ENCODE measurements at places on chromosomes 3 and 15.

DNA sequence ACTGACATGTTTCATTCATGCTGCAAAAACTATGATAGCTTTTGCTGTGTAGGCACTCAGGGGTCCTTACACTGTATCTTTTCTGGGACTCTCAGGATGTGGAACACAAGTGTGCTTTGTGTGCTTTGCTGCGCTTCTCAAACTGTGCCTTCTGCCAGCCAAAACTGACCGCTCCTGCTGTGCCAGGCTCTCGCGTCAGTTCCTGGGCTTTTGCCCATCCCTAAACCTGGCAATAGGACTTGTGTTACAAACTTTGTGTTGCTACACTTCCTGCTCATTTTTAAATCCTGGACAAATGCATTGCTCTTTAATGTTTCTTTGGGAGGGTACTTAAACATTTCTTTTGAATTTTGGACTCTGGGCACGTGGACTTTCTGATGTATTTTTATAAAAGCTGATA is 60.3 kb downstream of the DIPK2A start:
- no peak for DNase-seq

GRCh38 chr15:58556028-58556361 is 124.2 kb downstream of the LIPC start:
- no peak for DNase-seq

GRCh38 chr15:31328969-31329639 is 2.5 kb downstream of the KLF13 start:
- no peak for DNase-seq

DNA sequence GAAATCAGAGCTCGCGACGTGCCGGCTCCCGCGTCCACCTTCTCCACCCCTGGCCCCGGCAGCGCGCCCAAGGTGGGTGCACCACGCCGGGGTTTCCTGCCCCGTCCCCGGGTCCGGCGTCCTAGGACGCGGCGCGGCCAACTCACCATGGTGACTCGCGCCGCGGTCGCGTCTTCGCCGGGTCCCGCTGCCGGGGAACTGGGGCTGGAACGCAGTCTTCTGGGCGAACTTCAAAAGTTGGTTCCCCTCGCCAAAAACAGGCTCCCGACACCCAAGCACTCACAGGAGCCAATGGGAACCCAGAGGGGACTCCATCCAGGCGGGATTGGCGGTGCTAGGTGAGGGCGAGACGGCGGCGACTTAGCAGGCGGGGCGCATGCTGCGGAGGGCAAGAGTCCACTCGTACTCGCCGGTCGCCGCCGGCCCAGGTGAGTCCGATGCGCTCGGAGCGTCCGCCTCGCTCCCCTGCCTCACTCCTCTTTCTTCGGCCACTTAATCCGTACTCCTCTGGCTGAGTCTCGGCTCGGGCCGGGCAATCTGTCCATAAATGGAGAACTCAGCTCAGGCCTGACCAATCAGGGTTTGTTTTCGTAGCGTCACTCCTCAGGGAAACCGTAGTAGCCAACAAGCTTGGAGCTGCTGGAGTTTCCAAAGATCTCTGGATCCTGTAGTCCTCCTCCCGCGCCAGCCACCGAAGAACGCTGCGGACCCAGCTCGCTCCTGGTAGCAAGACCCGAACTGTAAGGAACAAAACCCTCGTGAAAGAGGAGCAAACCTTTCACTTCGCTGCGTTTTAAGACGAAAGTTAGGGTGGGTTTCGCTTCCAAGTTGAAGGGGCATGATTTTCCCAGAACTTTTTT is at the start of gene MYO1E:
Gene MYO1E (minus strand): TSS at position 520 of the 860 bp plus-strand sequence. CDS start 371 bp downstream, at position 149.
- DNase-seq = no peak

GRCh38 chr15:68334661-68335124 is 57.1 kb downstream of the FEM1B start:
- no peak for DNase-seq

- DNase-seq = no peak
Measured at GRCh38 chr3:61333192-61333961, 82.1 kb upstream of the FHIT start.

DNA sequence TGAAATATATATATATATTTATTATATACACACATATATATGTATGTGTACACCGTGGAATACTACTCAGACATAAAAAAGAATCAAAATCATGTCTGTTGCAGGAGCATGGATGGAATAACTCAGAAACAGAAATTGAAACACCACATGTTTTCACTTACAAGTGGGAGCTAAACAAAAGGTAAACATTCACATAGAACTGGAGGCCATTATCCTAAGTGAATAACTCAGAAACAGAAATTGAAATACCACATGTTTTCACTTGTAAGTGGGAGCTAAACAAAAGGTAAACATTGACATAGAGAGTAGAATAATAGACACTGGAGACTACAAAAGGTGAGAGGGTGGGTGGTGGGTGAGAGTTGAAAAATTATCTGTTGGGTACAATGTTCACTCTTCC is 171.5 kb upstream of the GOLIM4 start:
- DNase-seq = no peak

GRCh38 chr3:103218146-103218545 is 783.3 kb downstream of the ZPLD1 start:
- no peak for DNase-seq

DNA sequence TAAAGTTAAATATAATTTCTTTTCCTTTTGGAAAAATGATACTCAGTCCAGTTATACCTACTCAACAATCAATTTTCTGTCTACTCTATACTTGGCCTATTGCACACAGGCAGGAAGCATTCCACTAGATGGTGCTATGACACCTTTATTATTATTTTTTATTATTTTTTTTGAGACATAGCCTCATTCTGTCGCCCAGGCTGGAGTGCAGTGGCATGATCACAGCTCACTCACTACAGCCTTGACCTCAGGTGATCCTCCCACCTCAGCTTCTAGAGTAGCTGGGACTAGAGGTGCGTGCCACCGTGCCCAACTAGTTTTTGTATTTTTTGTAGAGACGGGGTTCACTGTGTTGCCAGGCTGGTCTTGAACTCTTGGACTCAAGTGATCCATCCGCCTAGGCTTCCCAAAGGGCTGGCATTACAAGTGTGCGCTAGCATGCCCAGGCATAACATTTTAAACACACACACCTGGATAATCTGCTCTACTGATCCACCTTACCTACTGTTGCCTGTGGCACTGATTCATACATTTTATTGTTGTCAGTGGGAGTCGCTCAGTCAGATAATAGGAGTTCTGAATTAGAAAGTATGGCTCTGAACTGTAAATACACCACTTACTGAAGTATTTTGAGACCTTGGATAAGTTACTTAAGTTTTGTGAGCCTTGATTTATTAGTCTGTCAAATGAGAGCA is 56.2 kb downstream of the EIF3J start:
- peak; percentile 9 for DNase-seq

- DNase-seq = no peak
Measured at GRCh38 chr15:45669422-45669821, 34.6 kb downstream of the SQOR start.

- DNase-seq = no peak
Measured at GRCh38 chr3:106392915-106393314, 524.1 kb upstream of the CBLB start.

DNA sequence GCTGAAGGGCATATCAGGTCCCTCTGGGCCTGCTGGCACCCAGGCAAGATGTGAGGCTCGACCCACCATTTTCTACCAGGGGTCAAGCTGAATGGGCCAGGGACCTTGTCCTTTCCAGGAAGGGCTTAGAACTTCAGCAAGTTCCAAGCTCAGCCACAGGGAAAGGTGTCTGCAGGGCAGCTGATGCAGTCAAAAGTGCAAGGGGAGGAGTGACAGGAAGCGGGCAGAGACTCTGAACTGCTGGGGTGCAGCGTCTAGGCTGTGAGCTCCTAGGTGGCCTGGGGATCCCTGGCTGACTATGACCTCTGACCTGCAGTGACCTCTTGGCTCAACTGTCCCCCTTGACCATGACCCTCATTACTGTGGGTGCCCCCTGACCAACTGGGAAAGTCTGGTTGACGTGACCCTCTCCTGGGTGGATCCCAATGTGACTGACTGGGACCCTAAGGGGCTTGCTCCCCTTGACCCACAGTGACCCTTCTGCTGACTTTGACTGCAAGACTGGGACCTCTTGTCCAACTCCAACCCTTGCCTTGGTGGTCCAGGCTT is 14.4 kb upstream of the SEC13 start:
- no peak for DNase-seq

DNA sequence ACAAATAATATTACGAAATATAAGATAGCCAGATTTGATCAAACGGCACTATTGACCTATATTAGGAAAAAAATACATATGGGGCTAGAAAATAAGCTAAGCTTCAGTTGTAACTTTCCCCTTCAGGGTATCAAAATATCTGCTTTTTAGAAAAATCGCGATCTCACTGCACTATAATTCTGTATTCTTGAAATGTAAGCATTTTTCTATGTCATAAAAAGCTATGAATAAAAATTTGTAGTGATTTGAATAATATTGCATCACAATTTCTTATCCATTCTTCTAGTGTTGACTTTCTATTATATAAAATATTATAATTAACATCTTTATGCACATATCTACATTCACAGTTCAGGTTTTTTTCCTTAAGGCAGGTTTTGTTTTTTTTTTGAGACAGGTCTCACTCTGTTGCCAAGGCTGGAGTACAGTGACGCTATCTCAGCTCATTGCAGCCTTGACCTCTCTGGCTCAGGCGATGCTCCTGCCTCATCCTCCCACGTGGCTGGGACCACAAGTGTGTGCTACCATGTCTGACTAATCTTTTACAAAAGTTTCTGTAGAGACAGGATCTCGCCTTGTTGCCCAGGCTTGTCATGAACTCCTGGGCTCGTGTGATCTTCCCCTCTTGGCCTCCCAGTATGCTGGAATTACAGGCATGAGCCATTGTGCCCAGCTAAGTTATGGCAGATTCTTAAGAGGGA is 21.6 kb downstream of the EMC4 start:
- no peak for DNase-seq

- DNase-seq = no peak
Measured at GRCh38 chr15:42640109-42640508, 64.7 kb downstream of the STARD9 start.

DNA sequence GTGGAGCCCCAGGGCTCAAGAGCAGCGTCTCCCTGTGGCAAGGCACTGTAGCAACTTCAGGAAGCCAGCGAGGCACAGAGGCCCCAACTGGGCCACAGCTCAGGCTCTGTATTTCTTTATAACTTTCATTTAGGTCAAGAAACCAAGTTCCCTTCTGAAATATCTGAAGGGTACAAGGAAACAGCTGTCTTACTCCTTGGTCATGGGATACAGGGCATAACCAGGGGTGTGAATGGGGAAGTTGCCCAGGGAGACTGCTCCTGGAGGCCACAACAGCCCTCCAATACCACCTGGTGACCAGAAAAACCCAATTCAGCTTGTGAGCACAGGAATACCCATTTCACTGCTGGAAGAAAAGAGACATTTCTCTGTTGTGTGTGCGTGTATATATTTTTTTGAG is 13.3 kb upstream of the SPTBN5 start:
- no peak for DNase-seq

DNA sequence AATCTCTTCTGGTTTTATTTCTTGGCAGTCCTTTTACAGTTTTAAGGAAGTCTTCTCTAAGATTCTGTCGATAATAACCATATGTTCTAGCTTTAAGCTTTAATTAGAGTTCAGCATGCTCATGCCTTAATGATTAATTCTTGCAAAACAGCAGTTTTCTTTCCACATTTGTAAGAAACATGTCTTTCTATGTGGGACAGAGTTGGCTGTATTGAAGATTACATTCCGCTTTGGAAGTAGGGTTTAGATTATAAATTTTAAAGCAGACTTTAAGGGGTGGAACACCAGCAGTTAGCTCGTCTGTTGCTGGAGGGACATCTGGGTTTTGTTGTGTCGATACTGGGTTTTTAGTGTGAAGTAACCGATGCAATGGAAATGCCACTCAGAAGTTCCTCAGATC is 35.3 kb downstream of the SQOR start:
- no peak for DNase-seq

DNA sequence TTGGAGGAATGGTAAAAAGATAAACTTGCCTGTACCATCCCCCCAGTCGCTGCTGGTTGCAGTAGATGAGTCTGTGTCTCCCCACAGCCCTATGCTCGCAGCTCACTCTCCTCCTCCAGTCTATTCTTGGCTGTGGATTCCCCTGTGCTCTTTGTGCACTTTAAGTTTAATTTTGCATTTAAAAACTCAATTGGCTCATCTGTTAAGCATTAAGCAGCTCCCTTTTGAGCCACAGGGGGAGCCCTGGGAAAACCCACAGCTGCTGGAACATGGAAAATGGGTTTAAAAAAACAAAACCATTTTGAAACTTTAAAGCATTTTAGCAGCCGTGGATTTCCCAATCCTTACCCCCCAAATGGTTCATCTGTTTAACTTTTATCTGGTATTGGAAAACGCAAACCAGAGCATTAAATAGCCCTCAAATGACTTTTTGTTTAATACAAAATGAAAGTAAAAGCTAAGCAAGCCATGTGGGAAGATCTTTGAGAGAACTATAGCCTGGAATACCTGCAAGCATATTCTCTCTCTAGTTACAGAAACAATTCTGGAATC is 536.9 kb downstream of the ZIC1 start:
- no peak for DNase-seq

DNA sequence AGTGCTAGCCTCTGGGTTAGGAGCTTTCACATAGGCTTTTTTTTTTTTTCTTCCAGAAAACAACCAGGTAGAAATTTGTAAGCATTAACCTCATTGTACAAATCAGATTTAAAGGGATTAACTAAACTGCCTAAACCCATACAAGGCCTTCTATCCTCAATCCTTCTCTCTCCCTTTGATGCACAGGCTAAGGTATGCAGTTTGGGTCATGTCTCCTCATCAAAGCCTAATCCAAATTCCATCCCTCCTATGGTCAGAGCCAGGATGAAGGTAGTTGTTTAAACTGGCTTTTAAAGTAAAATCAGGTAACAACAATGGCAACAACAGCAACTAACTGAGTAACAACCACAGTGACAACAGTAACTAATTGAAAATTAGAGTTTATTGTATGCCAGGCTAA is 115.6 kb upstream of the SOX2 start:
- DNase-seq = no peak

- no peak for DNase-seq
Measured at GRCh38 chr15:91769894-91770293, 83.6 kb upstream of the SLCO3A1 start.

Measured in central memory CD8-positive, alpha-beta T cell (primary cell).